Tracheal epithelial cell (primary cell): ENCODE measurements at places on chromosomes 12 and 14. TPM values are rescaled to one million over a fixed set of nuclear protein-coding genes. Genes with fewer than 3 reads are reported as not detected.

DEGS2 gene
- total RNA-seq: 0.85 and 1.4 TPM in 2 replicates

GPRC5D gene
- total RNA-seq: not detected in 2 replicates

TPPP2 gene
- total RNA-seq: not detected in 2 replicates

SMIM41 gene
- total RNA-seq: not detected in 2 replicates

CLEC9A gene
- not detected in 2 replicates for total RNA-seq

FLVCR2 gene
- total RNA-seq: 1.7 and 2.8 TPM in 2 replicates

METAP2 gene
- 47.0 and 67.1 TPM in 2 replicates for total RNA-seq

CELA1 gene
- not detected in 2 replicates for total RNA-seq

TDP1 gene
- 22.6 and 22.9 TPM in 2 replicates for total RNA-seq

DHRS7 gene
- 162 and 167 TPM in 2 replicates for total RNA-seq

ALDH1L2 gene
- 19.2 and 19.3 TPM in 2 replicates for total RNA-seq

RIC8B gene
- total RNA-seq: 4.8 and 6.2 TPM in 2 replicates

CCDC38 gene
- not detected in 2 replicates for total RNA-seq

OTOGL gene
- total RNA-seq: not detected in 2 replicates

RNF212B gene
- total RNA-seq: not detected in 2 replicates

DHRS2 gene
- not detected in 2 replicates for total RNA-seq
